GF-D8 (cell line): ENCODE measurements at places on chromosomes 4 and X.
A peak's percentile ranks its signal among the peaks of the same experiment; 100 is the strongest.

GRCh38 chrX:11380187-11380844 is 87.1 kb downstream of the AMELX start:
- no peak for DNase-seq

GRCh38 chr4:151314010-151314355 is 11.4 kb downstream of the SH3D19 start:
- no peak for DNase-seq

GRCh38 chrX:136318156-136318555 is 17.4 kb downstream of the ADGRG4 start:
- DNase-seq: no peak

DNA sequence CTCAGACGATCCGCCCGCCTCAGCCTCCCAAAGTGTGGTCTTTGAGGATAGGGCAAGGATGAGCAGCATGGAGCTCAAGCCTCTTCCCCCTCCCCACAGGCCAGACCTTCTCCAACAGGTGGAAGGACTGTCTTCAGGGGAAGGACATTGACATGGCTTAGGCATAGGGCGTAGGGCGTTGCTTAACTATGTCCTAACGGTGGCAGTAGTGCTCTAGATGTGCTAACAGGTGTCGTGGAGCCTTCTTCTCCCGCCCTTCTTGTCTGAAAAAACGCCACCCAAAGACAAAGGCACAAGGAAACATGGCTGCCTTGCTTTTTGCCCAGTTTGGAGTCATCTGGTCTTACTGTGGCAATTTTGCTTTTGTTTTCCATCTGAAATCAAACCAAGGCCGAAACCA is 219.8 kb downstream of the OR13H1 start:
- no peak for DNase-seq

DNA sequence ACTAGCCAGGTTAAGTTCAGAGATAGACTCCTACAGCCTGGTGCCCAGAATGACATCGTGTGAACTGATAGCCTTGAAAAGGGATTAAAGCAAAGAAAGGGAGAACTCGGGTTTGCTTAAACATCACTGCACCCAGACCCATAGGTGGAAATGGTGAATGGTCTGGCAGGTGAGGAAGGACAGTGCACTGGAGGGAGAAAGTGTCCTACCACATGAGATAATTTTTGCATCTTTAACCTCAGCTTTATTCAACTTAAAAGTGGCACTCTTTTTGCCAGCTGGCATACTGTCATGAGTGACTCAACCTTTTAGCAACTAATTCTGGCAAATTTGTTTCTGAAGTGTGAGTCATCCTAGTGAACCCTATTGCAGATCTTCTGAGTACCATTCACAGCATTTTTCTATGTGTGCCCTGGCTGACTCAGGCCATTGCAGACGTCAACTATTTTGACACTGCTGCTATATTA is 53.0 kb upstream of the DAPP1 start:
- DNase-seq: no peak

- DNase-seq: no peak
Measured at GRCh38 chr4:141643557-141643956, 7.2 kb downstream of the IL15 start.

DNA sequence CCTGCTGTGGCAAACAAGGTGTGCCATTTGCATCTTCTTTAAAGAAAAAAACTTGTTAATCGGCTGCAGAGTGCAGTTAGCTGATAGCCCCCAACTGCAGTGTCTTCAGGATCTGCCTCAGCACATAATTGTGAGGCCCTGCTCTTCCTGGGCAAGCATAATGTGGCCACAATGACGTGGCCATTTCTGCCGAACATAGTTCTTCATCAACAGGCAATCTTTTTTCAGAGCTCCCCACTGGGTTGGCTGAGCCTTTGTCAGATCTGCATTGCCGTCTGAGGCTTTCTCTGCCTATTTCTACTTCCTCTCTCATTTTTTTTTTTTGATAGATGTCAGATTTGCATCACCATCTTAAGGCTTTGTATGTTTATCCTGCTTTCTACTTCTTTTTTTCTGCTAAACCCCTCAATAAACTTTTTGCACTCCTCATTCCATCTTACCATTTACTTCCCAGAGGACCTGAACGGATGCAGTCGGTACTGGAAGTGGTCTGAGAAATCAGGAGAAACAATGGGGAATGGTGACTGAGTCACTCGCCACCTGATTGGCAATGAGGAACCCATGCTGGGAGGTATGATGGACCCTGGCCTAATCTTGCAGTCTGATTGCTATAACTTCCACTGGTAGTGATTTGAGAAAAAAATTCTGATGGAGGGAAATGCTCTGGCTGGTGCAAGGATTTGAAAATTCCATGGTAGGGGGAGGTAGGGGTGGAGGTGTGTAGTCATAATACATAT is 21.2 kb upstream of the TAB3 start:
- DNase-seq: peak; percentile 45

DNA sequence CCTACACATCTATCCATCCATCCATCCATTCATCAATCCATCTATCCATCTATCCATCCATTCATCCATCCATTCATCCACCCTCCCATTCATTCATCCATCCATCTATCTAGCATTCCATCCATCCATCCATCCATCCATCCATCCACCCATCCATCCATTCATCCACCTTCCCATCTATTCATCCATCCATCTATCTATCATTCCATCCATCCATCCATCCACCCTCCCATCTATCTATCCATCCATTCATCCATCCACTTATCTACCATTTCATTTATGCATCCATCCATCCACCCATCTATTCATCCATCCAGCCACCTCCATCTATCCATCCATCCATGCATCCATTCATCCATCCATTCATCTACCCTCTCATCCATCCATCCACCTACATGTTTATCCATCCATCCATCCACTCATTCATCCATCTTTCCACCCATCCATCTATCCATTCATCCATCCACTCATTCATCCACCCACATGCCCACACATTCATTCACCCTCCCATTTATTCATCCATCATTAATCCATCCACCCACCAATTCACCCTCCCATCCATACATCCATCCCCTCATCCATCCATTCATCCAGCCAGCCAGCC is 258.5 kb downstream of the CRLF2 start:
- DNase-seq: no peak

GRCh38 chrX:39814391-39814790 is 283.4 kb downstream of the BCOR start:
- DNase-seq: peak; percentile 1

- DNase-seq: peak; percentile 1
Measured at GRCh38 chr4:95165926-95166524, 382.7 kb downstream of the UNC5C start.

GRCh38 chr4:6475492-6476020 is 3.1 kb upstream of the PPP2R2C start:
- DNase-seq: no peak

GRCh38 chrX:134999469-134999868 is 8.7 kb downstream of the SMIM10 start:
- peak; percentile 0 for DNase-seq

GRCh38 chrX:54182864-54183613 is at the start of gene FAM120C:
Gene FAM120C, minus strand, starts transcription at chrX:54183254. Its CDS starts 56 bp downstream, at chrX:54183198.
- peak; percentile 48 for DNase-seq

DNA sequence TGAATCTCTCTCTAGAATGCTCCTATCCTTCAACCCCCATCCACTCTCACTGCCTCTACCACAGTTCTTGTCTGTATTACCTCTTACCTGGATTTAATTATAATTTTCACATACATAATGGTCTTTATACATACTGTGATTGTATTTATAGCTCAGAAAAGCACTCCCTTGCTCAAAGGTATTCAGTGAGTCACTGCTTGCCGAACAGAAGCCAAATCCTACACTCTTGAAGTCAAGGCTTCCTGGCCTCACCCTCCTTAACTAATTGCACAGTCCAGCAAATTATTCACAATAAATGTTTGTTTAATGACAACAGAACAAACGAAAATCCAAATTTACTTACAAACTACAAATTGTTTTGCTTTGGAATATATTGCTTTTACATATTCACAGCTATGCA is 159.5 kb downstream of the KLHL13 start:
- no peak for DNase-seq
